ENCODE measurements at places on chromosomes 12 and 14.
A peak's percentile ranks its signal among the peaks of the same experiment; 100 is the strongest.

DNA sequence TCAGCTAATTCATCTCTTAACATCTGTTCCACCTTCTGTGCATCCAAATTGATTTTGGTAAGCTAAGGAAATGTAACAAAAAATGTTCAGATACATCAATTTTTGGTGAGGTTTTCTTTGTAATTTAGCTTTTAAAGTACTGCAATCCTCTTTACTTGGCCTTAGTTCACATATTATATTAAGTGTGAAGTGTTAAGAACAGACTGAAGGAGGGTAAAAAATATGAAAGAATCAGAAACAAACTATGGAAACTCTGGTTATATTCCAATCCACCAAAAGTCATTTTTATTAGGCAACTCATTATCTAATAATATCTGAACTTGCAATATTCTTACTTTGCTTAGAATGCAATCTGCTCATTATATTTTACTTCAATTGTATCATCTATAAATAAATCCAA, 49.1 kb downstream of the CEP290 start:
- DNase-seq: no peak

- peak; percentile 95 for DNase-seq
These were observed at the start of gene KLRC4 for GRCh38 chr12:10409392-10409791. TSS of gene KLRC4 (minus strand) at chr12:10409757. CDS start at chr12:10409575, 182 bp downstream.

DNA sequence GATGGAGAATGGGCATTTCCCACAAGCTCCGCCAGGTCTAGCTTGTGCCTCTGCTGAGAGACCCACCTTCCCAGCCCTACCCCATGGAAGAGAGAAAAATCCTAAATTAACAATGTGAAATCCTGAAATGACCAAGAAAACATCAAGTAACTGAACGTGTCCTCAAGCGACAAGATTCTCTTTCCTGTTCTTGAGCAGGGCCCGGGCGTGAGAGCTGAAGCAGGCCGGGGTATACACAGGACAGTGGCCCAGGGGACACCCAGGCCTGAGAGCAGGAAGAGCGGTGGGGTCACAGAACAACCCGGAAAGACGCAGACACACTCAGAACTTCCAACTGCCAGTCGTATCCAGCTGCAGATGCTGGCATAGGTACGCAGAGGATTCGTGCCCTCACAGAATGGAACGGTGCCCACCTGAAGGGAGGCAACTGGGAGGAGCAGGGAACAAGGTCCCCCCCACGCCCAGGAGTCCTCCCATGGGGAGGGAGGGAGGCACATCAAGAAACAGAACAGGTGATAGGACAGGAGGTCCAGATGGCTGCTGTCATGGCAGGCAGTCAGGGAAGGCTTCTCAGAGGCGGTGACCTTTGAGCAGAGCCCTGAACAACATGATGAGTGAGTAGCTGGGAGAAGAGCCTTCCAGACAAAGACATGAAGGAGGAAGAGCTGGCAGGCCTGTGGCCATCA, 9.1 kb downstream of the RIMBP2 start:
- no peak for DNase-seq

- DNase-seq: no peak
These were observed 171.0 kb upstream of the FOXN3 start for GRCh38 chr14:89588016-89588415.

DNA sequence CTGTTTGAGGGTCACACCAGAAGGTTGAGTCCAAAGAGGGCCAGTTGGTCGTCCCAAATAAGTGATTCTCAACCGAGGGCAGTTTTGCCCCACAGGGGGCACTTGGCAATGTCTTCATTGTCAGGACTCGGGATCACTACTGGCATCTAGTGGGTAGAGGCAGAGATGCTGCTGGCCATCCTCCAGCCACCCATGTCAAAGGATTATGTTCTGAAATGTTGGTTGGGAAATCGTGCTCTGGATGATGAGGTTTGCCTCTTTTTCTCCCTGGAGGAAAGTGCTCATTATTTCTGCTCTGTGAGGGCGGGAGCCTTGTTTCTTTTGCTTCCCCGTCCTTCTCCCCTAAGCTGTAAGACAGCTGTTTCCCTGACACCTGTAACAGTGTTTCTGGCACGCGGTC, 3.6 kb downstream of the ZNF839 start:
- peak; percentile 91 for DNase-seq

DNA sequence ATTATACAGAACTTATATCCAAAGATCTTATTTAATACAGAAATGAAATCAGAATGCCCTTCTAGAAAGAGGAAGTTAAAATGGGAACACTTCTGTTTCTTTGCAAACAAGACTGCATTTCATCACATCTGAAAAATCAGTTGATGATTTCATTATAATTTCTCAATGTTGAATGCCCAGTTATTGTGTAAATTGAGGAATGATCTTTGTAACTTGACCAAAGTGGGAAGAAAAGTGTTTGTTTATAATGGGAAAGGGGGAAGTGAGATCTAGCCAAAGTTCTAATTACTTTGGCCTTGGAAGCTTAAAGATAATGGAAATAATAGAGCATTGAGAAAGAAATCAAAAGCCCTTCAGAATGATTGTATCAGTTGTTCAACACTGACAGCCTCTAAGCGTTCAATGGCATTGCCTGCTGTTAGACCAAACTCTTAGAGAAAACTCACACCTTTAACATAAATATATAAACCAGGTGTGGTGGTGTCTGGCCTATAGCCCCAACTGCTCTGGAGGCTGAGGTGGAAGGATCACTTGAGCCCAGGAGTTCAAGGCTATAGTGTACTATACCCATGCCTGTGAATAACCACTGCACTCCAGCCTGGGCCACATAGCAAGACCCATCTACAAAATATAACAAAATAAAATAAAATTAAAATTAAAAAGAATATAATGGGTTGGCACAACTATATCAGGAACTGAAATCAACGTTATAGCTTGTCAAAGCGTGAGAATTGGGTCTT, 9.9 kb upstream of the LYZ start:
- no peak for DNase-seq

DNA sequence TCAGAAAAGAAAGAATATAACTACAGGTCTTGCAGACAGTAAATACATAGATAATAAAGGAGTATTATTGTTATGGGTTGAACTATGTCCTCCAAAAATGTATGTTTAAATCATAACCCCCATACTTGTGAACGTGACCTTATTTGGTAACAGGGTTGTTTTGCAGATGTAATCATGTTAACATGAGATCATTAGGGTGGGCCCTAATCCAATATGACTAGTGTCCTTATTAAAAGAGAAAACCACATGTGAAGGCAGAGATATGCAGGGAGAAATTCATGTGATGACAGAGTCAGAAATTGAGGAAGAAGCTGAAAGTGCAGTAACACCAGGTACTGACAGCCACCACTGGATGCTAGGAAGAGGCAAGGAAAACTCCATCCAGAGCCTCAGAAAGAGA, 29.0 kb downstream of the MAGOHB start:
- DNase-seq: peak; percentile 11

DNA sequence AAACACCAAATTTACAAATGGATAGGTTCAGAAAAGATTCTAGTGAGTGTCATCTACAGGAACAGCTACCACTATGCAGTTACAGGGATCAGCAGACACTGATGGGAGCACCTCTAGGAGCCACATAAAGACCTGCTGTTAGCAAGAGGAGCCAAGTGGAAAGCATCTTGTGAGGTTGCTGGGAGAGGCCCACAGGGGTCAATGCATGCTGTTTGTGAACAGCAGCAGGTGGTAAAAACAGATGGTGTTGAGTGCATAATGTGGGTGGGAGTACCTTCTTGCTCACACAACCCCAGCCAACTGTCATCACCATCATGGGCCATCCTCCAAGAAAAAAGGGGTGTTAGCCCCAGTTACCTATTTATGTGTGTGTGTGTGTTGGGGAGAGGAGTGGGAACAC, 215.2 kb upstream of the SSTR1 start:
- DNase-seq: no peak

- DNase-seq: no peak
These were observed 19.3 kb upstream of the TEX22 start for GRCh38 chr14:105378873-105379685.

- DNase-seq: peak; percentile 76
These were observed 422.1 kb upstream of the SYT1 start for GRCh38 chr12:78442454-78442801.

DNA sequence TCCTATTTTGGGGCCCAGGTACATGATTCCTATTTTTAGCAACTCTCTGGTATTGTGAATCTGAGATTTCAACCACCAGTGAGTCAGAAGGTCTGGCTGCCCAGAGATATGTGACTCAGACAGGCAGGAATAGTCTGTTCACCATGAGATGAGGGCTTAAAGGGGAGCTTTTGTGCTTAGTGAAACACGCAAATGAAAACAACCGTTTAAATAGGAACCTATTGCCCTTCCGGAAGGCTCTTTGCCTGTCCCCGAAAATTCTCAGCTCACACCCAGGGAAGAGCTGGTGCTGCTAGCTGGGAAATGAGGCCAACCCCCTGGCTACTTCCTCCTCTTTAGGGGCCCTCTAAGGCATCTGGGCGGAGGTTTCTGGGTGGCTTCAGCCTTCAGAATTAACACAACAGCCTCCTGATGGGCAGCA, 283.6 kb downstream of the CACNA1C start:
- peak; percentile 92 for DNase-seq

DNA sequence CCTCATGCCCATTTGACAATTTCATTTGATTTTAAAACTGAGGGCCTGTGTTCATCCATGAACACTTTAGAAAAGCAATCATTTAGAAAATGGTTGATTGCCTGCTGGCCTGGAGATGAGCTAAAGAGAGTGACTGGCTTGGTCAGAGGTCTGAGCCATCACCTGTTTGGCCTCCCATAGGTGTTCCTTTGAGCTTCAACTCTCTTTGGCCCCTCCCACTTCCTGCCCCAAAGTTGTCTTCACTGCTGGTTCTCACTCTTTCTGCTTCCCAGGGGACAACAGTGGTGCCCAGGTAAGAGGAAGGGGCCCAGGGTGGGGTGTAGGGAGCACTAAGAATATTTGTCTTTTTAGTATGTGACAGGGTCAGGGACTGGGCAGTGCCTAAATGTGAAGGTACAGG, 4.9 kb upstream of the TCP11L2 start:
- DNase-seq: no peak

GRCh38 chr12:132012919-132013568, 63.3 kb downstream of the EP400 start:
- DNase-seq: no peak

DNA sequence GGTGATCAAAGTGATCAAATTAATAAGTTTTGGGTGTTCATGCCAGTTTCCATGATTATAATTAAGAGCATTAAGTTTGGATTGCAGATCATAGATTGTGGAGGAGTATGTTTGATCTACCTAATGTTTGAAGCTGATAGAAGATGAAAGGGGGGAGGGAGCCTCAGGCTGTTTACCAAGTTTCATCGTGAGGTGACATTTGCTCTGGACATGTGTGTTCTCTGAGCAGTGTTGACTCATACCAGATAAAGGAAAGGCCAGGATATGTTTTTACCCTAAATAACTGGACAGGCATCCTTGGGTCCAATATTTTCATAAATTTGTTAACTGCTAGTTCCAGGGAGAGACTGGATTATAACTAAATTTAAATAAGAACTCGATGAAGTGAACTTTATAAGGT, 3.5 kb upstream of the SEL1L start:
- DNase-seq: no peak

GRCh38 chr12:31362115-31362758, 36.3 kb upstream of the SINHCAF start:
- peak; percentile 38 for DNase-seq

DNA sequence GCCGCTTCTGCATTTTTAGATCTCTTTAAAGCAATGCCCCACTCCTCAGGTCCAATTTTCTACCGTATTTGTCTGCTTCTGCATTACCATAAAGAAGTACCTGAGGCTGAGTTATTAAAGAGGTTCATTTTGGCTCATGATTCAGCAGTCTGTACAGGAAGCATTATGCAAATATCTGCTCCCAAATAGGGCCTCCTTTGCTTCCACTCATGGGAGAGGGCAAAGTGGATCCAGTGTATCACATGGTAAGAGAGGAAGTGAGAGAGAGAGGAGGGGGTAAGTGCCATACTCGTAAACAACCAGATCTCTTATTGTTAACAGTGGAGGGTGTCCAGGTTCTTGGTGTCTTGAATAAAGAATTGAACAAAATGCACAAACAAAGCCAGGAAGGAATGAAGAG, 316.1 kb upstream of the SEL1L start:
- no peak for DNase-seq

- peak; percentile 84 for DNase-seq
These were observed 161.2 kb downstream of the RERGL start for GRCh38 chr12:17928708-17929366.

GRCh38 chr12:58372298-58372697, 430.9 kb downstream of the ATP23 start:
- DNase-seq: no peak

- peak; percentile 48 for DNase-seq
These were observed 6.8 kb downstream of the ACAD10 start for GRCh38 chr12:111692575-111693210.

- DNase-seq: no peak
These were observed 129.0 kb upstream of the WSCD2 start for GRCh38 chr12:108000111-108000510.

DNA sequence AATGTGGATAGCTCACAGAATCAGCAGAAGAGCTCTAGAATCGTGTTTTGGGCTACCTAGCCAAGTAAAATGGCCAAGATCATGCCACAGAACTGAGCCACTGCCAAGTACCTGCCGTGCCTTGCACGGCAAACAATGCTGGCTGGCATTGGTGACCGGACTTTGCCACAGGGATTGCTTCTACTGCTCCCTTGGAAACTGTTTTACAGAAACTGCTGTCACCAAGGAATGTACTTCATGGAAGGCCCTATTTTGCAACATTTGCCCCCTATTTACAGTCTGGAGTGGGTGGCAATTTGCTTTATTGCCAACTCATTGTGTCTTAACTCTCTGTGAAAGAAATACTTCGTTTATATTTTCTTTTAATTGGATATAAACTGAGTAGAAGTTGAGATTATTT, 49.0 kb downstream of the BORCS5 start:
- no peak for DNase-seq

DNA sequence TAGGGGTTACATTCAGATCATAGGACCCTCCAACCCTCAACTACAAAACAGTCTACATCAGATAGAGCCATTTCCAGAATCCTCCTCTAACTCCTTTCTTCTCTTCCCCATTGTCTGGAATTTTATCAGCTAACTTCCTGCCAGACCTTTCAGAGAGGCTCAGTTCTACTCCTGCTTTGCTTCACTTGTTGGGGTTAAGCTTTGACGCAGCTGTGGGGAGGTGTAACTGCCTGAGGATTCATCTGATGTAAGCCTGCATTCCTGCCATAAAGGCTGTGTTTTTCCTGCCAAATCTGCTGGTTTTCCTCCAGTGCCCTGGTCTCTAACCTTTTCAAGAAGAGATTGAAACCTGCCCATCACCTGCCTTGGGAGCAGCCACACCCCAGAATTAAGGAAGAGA, 16.9 kb downstream of the DHRS2 start:
- no peak for DNase-seq

DNA sequence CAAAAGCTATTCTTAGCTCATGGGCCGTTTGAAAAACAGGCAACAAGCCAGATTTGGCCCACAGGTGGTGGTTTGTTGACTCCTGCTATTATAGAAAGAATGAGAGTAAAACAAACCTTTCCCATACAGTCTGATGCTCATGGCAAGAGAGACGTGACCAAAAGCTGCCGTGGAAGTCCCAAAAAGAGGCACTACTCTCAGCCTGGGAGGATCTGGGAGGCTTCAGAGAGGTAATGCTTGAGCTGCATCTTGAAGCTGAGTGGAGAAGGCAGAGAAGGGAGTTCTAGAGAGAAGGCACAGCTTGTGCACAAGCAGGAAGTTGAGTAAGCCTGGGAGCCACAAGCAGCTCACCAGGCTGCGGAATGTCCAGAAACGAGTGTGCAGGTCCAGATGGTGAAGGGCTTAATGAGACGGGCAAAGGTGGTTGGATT, 9.6 kb downstream of the PLXNC1 start:
- DNase-seq: peak; percentile 62
